WTC11 (cell line): ENCODE measurements at places on chromosomes 7 and 10.

GRCh38 chr7:11667810-11668185, 164.2 kb downstream of the THSD7A start:
- DNase-seq = no peak

GRCh38 chr10:60614363-60614762, 163.9 kb upstream of the CDK1 start:
- no peak for DNase-seq

GRCh38 chr10:132064771-132065437, 842 bp upstream of the JAKMIP3 start:
- DNase-seq = no peak

DNA sequence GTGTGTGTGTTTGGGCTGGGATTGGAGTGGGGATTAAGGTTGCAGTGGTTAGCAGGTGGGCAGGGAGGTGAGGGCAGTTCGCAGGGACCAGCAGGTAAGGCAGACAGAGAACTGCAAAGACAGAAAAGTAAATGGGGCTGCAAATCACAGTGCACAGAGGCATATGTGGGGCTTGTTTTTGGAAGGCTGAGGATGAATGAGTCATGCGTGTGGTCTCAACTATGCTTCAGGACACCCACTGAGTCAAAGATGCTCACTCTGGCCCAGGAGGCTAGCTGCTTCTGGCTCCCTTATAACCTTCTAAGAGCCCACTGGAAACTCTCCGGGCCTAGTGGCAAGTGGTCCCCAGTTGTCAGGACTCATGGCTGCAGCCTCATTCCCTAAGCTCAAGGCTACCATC, 118.2 kb downstream of the ZNF248 start:
- no peak for DNase-seq

DNA sequence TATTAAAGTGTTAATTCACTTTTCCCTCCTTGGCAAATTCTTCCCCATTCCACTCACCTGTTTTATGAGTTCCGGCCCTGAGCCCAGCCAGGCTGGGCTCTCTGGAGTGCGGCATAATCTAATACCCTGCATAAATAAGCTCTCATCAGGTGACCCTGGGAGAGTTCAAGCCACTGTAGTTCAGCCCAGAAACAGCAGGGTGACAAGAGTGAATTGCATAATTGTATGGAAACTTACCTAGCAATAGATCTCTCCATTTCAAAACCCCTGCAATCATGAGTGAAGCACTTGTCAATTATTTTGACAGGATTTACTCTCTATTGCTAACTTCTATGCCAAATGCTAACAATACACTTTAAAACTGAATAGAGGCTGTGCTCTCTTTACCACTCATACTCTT, 94.7 kb downstream of the OSBPL3 start:
- no peak for DNase-seq

DNA sequence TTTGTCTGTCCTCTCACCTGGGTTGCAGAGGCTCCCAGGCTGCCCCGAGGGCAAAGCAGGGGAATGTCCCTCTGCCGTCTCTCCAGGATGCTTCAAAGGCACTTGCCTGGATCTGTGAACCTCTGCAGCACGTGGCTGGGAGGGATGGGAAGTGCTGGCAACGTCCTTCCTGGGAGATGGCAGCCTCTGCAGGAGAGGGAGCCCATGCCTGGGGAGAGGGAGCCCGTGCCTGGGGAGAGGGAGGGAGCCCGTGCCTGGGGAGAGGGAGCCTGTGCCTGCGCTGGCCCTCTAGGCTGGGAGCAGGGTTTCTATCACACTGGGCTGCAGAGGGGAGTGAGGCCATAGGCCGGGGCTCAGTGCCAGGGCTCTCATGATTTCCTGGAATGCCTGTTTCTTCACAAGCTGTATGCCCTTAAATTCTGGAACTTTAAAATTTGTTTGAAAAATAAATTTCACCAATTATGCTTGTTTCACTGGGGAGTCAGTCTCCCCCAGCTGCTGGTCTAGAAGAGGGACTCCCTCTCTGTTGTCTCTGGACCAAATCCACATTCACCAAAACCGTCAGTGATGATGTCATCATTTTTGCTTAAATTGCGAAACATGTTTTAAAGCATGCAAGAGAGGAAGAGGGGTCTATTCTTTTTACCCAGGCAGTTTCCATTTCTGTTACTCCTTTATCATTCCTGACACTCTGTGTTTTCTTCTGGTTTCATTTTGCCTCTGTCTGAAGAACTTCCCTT, 135.7 kb downstream of the DNAJB6 start:
- DNase-seq = no peak
